ENCODE measurements at places on chromosomes 4 and X.
A peak's percentile ranks its signal among the peaks of the same experiment; 100 is the strongest.

DNA sequence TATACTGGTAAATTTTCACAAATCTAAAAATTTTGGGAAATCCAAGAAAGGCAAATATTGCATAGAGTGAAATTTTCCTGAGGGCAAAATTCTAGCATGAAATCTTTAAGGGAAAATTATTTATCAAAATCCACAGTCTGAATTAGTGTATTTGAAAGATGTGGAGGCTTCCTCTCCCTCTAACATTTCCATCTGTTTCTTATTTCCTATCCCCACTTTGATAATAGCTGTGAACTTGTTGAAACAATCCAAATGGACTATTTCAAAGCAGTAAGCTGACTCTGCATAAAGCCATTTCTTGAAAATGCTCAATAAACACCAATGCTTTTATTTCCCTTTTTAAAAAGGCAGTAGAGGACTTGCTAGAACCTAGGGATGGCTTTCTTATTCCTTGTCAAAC, 107.3 kb upstream of the PABPC4L start:
- DNase-seq: no peak
- no peak overlapping the region for H3K27ac ChIP-seq
- no peak overlapping the region for H3K4me3 ChIP-seq
- no peaks in the 10 kb centered on the region for H3K27me3 ChIP-seq

DNA sequence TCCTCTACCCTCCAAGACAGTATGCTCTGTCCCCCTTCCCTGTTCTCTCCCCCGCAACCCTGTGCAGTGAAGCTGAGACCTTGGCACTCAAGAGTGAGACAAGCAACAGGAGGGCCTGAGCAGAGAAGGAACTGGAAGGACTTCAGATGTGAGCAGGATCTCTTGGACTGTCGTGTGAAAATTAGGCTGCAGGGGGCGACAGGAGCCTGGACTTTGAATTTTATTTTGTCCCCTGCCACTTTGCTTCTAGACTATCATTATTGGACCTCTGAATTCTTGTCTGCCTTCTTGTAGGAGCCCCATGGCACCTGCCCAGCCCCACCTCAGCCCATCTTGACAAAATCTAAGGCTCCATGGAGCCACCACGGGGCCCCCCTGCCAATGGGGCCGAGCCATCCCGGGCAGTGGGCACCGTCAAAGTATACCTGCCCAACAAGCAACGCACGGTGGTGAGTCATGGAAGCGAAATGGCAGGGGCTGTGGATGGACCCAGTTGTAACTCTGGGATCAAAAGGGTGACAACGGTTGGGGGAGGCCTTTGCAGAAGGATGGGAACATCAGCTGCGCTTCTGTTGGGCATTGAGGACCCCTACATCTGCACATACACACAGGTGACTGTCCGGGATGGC, 1.7 kb downstream of the ARAF start:
- peaks cover 25% of the 10 kb centered on the region for H3K4me1 ChIP-seq
- no peak for DNase-seq
- peaks cover 3% of the 10 kb centered on the region for H3K36me3 ChIP-seq
- H3K4me3 ChIP-seq: peak overlapping the region; percentile 94
- no peaks in the 10 kb centered on the region for H3K27me3 ChIP-seq

DNA sequence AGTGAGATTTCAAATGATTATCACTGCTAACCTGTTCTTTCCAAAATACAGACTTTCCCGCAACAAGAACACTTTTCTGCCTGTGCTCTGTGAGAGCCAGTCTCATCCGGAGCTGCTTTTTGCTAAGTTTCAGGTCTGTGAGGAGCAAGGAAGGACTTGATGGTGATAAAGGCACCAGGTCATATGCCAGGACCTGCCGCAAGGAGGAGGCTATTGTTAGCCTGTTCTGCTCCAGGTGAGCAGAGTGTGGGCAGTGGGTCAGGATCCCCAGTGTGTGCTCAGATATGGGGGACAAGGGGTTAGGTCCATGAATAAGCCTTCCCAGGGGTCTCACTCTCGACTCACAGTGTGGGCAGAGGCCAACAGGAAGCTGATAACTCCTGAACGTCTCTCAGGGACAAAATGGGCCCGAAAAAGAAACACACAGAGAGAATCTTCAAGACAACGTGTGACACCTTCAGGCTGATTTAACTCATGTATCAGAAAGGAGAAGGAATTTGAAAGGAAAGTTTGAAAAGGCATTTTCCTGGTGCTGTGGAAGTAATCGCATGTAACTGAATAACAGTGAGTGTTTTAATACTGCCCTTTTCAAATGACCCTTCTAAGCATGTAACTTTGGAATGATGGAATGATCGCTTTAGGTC, 57.7 kb upstream of the PDLIM3 start:
- peaks cover under 1% of the 10 kb centered on the region for H3K4me1 ChIP-seq
- H3K4me3 ChIP-seq: no peak overlapping the region
- peaks cover 37% of the 10 kb centered on the region for H3K27me3 ChIP-seq

GRCh38 chrX:8846266-8846665, 45.1 kb upstream of the FAM9A start:
- no peaks in the 10 kb centered on the region for H3K36me3 ChIP-seq
- H3K4me1 ChIP-seq: no peaks in the 10 kb centered on the region
- peaks cover 19% of the 10 kb centered on the region for H3K27me3 ChIP-seq
- DNase-seq: no peak

- H3K4me1 ChIP-seq: peaks cover 17% of the 10 kb centered on the region
- no peaks in the 10 kb centered on the region for H3K27me3 ChIP-seq
These were observed 192.1 kb downstream of the SPRY1 start for GRCh38 chr4:123588631-123589241.

- no peak overlapping the region for H3K4me3 ChIP-seq
- no peaks in the 10 kb centered on the region for H3K36me3 ChIP-seq
- H3K27ac ChIP-seq: no peak overlapping the region
- DNase-seq: no peak
- no peaks in the 10 kb centered on the region for H3K4me1 ChIP-seq
These were observed 289.0 kb downstream of the C4orf33 start for GRCh38 chr4:129384974-129385373.

- H3K27ac ChIP-seq: no peak overlapping the region
- H3K27me3 ChIP-seq: no peaks in the 10 kb centered on the region
- peaks cover 29% of the 10 kb centered on the region for H3K36me3 ChIP-seq
- H3K4me3 ChIP-seq: no peak overlapping the region
These were observed 103.5 kb downstream of the IRF2 start for GRCh38 chr4:184370711-184371389.

DNA sequence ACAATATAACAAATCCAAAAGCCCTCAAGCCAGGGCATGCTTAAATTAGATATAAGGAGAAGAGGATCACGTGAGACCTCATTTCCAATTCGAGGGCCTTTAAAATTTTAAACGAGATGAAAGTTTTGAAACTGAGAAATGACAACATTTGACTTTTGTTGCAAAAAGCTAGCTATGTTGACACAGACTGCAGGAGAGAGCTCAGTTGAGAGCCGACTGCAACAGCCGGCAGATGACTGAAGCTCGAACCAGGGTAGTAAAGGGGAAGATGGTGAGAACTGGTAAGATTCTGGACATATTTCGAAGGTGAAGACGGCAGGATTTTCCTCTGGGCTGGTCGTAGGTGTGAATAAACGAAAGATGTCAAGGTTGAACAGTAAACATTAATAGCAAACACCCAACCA, 773 bp downstream of the PRMT9 start:
- no peaks in the 10 kb centered on the region for H3K27me3 ChIP-seq
- H3K4me1 ChIP-seq: peaks cover 22% of the 10 kb centered on the region
- H3K27ac ChIP-seq: peak overlapping the region; percentile 97
- peak; percentile 9 for DNase-seq

- H3K27me3 ChIP-seq: peaks cover 14% of the 10 kb centered on the region
- no peak overlapping the region for H3K4me3 ChIP-seq
- no peaks in the 10 kb centered on the region for H3K4me1 ChIP-seq
- H3K27ac ChIP-seq: no peak overlapping the region
- H3K36me3 ChIP-seq: no peaks in the 10 kb centered on the region
- DNase-seq: no peak
These were observed 109.7 kb downstream of the AFAP1 start for GRCh38 chr4:7829652-7830580.

- no peaks in the 10 kb centered on the region for H3K4me1 ChIP-seq
- no peak overlapping the region for H3K27ac ChIP-seq
- DNase-seq: no peak
- no peaks in the 10 kb centered on the region for H3K36me3 ChIP-seq
- H3K4me3 ChIP-seq: no peak overlapping the region
These were observed 35.2 kb upstream of the CBLL2 start for GRCh38 chrX:22237479-22237878.

- no peak overlapping the region for H3K27ac ChIP-seq
- peaks cover 21% of the 10 kb centered on the region for H3K27me3 ChIP-seq
- no peaks in the 10 kb centered on the region for H3K36me3 ChIP-seq
- H3K4me1 ChIP-seq: no peaks in the 10 kb centered on the region
- no peak for DNase-seq
These were observed 426 bp upstream of the C4orf51 start for GRCh38 chr4:145679520-145679919.
